ENCODE measurements at places on chromosomes 5 and 9.

GRCh38 chr5:150510460-150511263, 2.7 kb downstream of the NDST1 start:
- no peak for DNase-seq

GRCh38 chr5:99058466-99058865, 129.7 kb upstream of the CHD1 start:
- DNase-seq, result no peak

GRCh38 chr5:21701317-21701716, 1151.8 kb downstream of the CDH12 start:
- DNase-seq, result no peak

- DNase-seq, result no peak
Measured at GRCh38 chr9:108436448-108436847, 419.3 kb downstream of the ACTL7B start.

- DNase-seq, result no peak
Measured at GRCh38 chr5:15236911-15237508, 263.0 kb upstream of the FBXL7 start.

DNA sequence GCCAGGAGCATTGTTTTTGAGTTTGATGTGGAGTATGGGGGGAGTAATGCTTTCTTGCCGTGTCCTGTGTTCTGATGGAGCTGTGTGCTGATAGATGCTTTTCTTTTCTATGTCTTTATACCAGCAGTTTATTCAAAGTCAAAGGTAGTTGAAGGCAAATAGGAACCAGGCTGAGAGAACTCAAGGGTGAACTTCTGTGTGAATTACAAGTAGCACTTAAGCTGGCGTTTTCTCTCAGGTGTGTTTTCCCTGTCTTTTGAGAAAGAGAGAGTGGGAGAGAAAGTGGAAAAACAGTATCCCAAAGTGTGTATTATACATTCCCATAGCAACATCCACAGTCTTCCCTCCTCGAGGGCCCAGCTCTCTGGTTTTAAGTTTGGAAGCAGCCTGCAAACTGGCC, 1.5 kb downstream of the TNFAIP8 start:
- DNase-seq, result no peak

GRCh38 chr9:38439291-38439915, 15.1 kb upstream of the IGFBPL1 start:
- no peak for DNase-seq

DNA sequence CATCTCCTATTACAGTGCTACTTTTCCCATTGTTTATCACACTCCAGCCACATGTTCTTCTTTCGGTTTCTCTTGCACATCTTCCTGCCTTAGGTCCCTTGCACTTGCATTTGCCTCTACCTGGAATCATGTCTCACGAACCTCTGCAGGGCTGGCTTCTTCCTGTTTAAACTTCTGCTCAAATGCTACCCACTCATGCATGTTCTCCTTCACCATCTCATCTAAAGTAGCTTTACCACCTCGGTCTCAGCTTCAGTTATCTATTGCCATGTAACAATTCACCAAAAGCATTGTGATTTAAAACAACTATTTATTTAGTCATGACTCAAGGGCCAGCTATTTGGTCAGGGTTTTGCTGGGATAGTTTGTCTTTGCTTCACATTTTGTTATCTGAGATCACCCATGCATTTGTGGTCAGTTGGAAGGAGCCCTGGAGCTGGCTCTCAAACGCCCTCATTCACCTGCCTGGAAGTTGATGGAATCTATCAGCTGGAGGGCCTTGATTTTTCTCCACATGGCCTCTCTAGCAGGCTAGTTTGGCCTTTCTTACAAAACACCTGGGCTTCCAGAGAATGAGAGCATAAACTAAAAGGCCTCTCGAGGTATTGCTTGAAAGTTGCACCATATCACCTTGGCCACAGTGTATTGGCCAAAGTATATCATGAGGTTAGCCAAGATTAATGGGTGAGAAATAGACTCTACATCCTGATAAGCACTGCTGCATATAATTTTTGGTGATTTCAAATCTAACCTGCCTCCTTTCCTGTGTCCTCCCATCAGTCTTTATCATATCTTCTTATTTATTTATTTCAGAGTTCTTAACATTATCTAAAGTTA, 21.4 kb downstream of the SPINK1 start:
- no peak for DNase-seq

DNA sequence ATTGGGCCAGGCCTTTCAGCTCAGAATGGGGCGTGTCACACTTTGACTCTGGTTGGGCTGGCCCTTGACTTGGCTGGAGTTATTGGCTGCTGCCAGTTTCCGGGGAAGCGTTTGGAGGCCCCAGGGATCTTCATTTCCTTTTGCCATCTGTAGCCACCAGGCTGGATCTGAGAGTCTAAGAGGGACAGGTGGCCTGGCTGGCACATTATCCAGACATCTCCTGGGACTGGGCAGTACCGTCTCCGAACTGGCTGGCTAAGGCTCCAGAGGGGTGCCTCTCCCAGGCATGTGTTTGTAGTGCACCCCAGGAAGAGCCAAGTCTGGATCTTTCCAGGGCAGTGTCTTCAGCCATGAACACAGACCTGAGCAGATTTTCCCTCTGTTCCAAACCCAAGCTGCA, 9.7 kb upstream of the JADE2 start:
- DNase-seq, result no peak

DNA sequence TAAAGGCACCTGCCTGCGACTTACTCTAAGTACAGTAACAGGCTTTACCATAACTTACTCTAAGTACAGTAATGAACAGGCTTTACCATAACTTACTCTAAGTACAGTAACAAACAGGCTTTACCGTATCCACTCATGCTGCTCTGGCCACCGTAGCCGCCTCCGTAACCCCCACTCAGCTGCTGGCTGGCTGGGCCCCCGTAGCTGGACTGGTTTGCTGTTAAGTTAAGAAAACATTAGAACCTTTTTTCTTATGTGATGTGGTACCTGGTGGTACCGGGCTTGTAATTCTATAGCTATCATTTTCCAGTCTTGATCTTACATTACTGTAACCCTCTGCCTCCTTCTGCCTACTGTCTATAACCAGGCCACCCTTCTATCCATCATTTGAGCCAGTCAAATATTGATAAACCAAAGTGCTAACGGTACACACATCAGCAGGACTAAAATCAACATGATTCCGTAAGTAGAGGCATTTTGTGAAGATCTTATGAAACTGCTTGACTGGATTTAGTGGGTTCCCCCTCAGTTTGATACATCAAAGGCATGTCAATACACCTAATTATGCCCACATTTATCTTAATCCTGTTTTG, 7.4 kb downstream of the HNRNPH1 start:
- no peak for DNase-seq

- DNase-seq, result no peak
Measured at GRCh38 chr5:99866740-99867139, 668.4 kb upstream of the FAM174A start.

GRCh38 chr9:114493521-114494184, 11.6 kb downstream of the WHRN start:
- no peak for DNase-seq

DNA sequence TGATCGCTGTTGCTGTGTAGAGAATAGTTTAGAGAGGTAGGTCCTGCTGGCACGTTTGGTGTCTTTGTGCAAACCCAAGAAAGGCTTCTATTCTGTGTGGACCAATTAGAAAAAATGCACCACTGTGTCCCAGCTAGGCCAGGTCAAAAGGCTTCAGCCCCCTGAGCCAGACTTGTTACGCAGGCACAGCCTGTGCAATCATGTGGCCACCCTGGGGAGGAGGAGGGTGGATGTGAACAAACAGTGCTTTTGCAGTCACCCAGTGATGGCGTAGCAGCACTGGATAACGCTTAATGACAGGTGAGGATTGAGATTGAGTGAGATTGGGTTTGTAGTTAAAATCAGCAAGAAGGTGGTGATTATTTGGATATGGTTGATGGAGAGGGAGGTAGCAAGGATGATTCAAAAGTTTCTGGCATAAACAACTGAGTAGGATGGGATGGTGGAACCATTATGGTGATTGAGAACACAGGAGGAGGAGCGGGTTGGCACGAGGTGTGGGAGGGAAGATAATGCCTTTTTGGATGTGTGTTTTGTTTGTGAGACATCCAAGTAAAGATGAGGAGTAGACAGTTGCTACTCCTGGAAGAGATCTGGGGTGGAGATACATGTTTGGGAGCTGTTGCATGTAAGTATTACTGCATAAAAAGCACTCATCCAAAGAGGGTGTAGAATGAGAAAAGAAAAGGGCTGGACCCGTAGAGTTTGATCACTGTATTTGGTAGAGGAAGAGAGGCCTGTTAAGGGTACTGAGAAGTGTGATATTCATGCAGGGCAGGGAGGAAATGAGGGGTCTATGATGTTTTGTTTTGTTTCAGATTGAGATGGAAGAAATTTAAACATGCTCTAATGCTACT, 6.7 kb downstream of the GCNT1 start:
- DNase-seq, result no peak

DNA sequence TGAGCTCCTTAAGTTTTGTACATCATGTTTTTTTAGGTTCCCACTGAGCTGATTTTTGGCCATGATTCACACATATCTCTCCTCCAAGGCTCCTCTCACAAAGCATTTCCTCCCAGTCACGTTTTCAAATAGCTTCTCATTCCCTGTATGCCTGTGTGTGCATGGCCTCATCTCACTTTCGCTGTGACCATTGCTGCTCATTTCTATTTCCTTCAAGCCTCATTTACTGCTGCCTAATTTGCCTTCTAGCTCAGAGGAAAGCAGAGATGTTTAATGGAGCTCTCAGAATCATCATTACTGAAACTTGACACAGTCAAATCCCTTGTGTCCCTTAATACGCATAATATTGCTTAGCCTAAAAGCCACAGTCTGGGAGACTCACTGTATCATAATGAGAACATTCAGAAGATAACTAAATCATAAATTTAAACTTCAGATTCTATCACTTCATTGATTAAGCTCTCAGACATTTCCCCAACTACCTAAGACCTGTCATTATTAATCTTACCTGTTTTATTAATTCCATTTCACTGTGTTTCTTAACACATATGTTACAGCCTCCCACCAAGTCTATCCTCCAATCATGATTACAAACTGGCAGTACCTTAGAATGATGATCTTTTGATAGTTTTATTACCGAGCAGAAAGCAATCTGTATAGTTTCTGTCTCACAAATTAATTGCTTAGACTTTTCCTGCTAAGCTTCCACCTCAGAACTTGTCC, 278.3 kb upstream of the PTGER4 start:
- no peak for DNase-seq

DNA sequence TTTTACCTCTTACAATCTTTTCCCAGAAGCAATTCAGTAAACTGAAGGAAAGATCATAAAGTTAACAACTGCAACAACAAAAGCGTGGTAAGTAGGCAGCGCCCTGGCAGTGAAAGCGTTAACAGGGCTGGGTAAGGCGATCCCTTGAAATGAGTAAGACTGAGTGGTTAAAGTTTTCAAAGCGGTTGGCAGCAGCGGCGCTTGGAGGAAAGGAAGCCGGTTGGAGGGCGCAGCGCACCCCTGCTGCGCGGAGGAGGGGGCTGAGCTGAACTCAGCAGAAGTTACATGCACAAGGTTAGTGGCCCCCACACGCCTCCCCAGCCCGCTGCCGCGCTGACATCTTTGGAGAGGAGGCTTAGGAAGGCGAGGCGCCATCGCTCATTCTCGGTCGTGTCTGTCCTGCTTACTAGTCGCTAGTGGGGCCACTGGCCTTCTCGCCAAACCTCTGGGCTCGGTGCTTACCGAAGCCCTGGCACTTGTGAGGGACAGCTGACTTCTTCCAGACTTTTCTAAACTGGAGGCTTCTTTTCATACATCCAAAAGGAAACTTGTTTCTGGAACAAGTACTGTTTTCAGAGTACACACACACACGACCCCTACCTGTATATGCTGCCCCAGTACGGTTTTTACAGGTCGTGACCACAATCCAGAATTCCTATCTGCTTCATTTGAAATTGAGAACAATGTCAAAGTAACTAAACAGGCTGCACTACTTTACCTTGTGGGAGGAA, at the start of gene SH3RF2:
TSS of gene SH3RF2 (plus strand) at position 178 of the 731 bp plus-strand sequence. CDS start 1,351 bp downstream, outside the sequence.
- no peak for DNase-seq

- no peak for DNase-seq
Measured at GRCh38 chr5:68458416-68459021, 243.0 kb downstream of the PIK3R1 start.

GRCh38 chr5:3604501-3604900, 8.9 kb downstream of the IRX1 start:
- no peak for DNase-seq

DNA sequence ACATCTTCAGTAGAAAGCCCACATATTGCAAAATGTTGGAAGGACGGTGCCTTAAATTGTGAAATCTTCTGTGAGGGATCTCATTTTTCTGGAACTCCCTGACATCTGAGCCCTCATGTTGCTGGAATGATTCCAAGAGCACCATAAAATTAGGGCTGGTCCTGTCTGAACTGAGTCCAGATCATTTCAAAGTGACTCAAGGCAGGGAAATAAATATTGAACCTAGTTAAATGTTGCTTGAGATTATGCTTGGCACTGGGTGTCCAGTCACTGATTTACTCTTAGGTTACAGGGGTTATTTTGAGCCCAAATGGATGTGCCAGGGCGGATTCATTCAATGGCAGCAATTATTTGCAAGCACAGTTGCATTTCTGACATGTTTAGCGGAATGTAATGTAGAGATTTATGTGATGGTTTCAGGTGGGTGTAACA, 437.0 kb downstream of the PIK3R1 start:
- DNase-seq, result no peak

- no peak for DNase-seq
Measured at GRCh38 chr5:158979290-158979689, 120.4 kb downstream of the EBF1 start.

DNA sequence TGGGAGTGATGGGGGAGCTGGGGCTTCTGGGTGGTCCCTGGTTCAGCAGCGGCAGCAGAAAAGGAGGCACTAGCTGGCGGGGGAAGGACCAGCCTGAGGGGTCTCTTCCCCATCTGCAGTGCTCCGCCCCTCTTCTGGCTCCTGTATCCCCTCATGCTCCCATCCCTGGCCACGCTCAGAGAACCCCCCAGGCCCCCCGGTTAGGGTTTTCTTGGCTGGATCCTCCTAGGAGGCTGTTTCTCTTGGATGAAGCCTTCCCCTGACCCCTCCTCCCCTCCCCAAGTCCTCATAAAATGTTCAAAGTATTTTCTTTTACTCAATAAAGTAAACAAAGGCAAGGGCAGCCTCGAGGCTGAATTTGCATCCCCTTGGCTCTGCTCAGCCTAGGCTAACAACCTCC, 60.8 kb downstream of the FGF18 start:
- DNase-seq, result no peak

- no peak for DNase-seq
Measured at GRCh38 chr5:170719551-170719950, 64.0 kb upstream of the GABRP start.

DNA sequence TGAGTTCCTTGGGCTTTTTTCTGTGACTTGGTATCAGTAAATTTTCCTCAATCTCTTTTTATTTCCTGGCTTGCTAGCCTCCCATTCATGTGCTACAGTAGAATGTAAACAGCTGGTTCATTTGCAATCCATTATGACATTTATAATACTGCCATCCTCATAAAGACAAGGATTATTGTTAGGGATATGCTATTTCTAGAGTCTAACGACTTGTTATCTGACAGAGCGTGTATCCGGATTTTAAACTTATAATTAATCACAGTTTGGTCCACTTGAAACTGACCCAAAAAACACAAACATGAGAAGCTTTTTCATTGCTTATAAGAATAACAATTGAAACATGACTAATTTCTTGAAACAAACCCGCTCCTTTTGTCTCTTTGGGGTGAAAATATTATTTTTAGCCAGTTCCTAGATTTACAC, 585.8 kb downstream of the TLE4 start:
- no peak for DNase-seq
